K562 (cell line): ENCODE measurements at places on chromosomes 2 and 18. TPM values are rescaled to one million over a fixed set of nuclear protein-coding genes. Genes with fewer than 3 reads are reported as not detected.
A peak's percentile ranks its signal among the peaks of the same experiment; 100 is the strongest.

DNA sequence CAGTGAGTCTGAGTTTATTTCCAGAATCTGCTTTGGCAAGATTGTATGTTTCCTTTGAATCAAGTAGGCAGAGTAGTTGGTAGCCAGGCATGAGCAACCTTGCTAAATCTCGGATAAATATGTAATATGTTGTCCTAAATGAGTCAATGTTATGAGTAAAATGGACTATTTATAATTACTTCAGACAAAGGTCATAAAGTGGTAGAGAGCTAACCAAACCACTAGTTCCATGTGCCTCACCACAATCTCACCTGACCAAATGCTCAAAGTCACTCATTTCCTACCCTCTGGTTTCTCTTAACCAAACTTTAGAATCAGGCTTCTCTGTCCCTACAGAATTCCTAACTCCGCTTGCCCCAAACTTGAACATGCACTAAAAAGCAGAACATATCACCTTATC lies 261.2 kb upstream of the FSIP2 start:
- no peaks in the 10 kb centered on the region for H3K36me3 ChIP-seq
- H3K27ac ChIP-seq: no peak overlapping the region
- H3K27me3 ChIP-seq: no peaks in the 10 kb centered on the region

LHCGR gene
- not detected in 2 replicates for total RNA-seq

GRCh38 chr2:148725564-148725963 lies 81.0 kb downstream of the EPC2 start:
- H3K4me1 ChIP-seq: peaks cover 2% of the 10 kb centered on the region
- H3K36me3 ChIP-seq: no peaks in the 10 kb centered on the region; the same call in 2 of the 3 replicates
- no peak overlapping the region for H3K27ac ChIP-seq
- H3K4me3 ChIP-seq: no peak overlapping the region
- DNase-seq: no peak

DNA sequence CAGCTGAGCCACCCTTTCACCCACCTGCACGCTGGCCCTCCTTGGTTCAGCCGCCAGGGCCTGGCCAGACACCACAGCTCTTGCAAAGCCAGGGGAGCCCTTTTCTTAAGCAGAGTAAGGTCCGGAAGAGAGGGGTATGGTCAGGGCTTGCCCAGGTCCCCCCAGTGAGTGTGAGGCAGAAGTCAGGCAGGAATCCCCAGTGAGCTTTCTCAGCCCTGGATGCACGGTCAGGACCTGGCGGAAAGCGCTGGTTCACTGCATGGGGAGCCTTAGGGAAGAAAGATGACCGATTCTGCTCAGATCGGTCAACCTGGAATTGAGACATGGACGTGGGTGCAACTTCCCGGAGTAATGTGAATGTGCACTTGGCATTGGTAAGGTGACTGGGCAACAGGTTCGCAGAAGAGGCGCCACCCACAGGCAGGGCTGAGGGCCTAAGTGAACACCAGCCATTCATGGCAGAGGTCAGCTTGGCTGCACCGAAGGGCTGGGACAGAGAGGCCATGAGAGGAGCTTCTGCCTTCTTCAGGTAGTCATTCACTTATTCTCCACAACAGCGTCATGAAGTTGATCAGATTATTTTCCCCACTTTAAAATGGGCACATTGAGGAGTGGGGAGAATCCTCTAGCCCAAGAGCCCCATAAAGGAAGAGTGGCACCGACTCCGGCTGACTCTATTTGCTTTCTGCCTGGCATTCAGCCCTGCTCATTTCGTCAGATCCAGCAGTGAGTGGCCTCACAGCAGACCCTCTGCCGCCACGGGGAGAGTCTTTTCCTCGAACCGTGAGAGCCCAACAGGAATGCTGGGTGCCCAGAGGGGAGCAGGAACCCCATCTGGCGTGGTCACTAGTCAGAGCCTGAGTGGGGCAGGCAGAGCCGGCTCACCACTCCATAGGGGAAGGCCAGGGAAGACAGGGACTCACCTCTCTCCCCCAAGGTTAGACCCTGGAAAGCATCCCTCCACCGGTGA lies 35.8 kb downstream of the SCTR start:
- H3K36me3 ChIP-seq: no peaks in the 10 kb centered on the region
- H3K4me3 ChIP-seq: no peak overlapping the region
- no peaks in the 10 kb centered on the region; the same call in 1 of the 2 replicates for H3K4me1 ChIP-seq
- H3K27ac ChIP-seq: no peak overlapping the region
- H3K27me3 ChIP-seq: peaks cover 75% of the 10 kb centered on the region

- H3K27me3 ChIP-seq: no peaks in the 10 kb centered on the region
- H3K4me1 ChIP-seq: peaks cover 8% of the 10 kb centered on the region
- no peaks in the 10 kb centered on the region for H3K36me3 ChIP-seq
- DNase-seq: peak; percentile 45
- no peak overlapping the region for H3K4me3 ChIP-seq
Observed at GRCh38 chr18:12744103-12744502, 41.3 kb downstream of the PSMG2 start.

- H3K4me3 ChIP-seq: no peak overlapping the region
- H3K4me1 ChIP-seq: 0 out of 3 replicates have a peak, but pooled peaks cover 2% of the 10 kb centered on the region
- H3K27me3 ChIP-seq: no peaks in the 10 kb centered on the region
- no peak for DNase-seq
Observed at GRCh38 chr2:73838889-73839534, 10.3 kb downstream of the STAMBP start.

HOXD13 gene
- not detected in 2 replicates for total RNA-seq

DNA sequence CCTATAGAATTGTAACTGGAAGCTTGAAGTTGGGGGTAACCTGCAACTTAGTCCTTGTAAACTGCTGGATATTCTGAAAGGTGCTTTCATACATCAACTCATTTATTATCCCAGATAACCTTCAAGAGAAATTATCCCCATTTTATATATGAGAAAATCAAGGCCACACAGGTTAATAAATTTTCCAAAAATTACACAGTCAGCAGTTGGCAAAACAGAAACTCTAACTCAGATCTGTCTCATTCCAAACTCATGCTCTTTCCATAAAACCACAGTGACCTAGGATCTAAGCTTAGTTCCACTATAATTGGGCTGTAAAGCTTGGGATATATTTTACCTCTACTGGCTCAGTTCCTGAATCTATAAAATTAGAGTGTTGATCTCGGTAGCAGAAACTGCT lies 167.6 kb upstream of the DDX18 start:
- H3K27ac ChIP-seq: no peak overlapping the region
- no peak for DNase-seq
- H3K27me3 ChIP-seq: no peaks in the 10 kb centered on the region
- no peak overlapping the region for H3K4me3 ChIP-seq

GRCh38 chr2:42091671-42092070 lies 43.9 kb downstream of the PKDCC start:
- peaks cover 3% of the 10 kb centered on the region; the same call in 1 of the 2 replicates for H3K4me1 ChIP-seq
- no peak overlapping the region for H3K27ac ChIP-seq
- peaks cover 3% of the 10 kb centered on the region; the same call in 1 of the 3 replicates for H3K27me3 ChIP-seq
- H3K4me3 ChIP-seq: no peak overlapping the region
- no peak for DNase-seq

- DNase-seq: no peak
- no peaks in the 10 kb centered on the region for H3K4me1 ChIP-seq
- H3K27ac ChIP-seq: no peak overlapping the region
- H3K27me3 ChIP-seq: peaks cover 2% of the 10 kb centered on the region; the same call in 1 of the 3 replicates
- no peaks in the 10 kb centered on the region; the same call in 2 of the 3 replicates for H3K36me3 ChIP-seq
- H3K4me3 ChIP-seq: no peak overlapping the region
Observed at GRCh38 chr2:9343524-9343923, 79.8 kb downstream of the ITGB1BP1 start.

GRCh38 chr2:241191081-241191480 lies 2.6 kb downstream of the ANO7 start:
- DNase-seq: no peak
- H3K27ac ChIP-seq: no peak overlapping the region
- peaks cover 33% of the 10 kb centered on the region for H3K4me1 ChIP-seq
- no peak overlapping the region for H3K4me3 ChIP-seq

- DNase-seq: no peak
- H3K27ac ChIP-seq: no peak overlapping the region
- no peak overlapping the region for H3K4me3 ChIP-seq
- no peaks in the 10 kb centered on the region for H3K27me3 ChIP-seq
- H3K4me1 ChIP-seq: peaks cover 46% of the 10 kb centered on the region
- no peaks in the 10 kb centered on the region for H3K36me3 ChIP-seq
Observed at GRCh38 chr18:11950824-11951223, 30.5 kb upstream of the IMPA2 start.

ZDBF2 gene
- 0.04 TPM in 2 replicates for total RNA-seq

CNTNAP5 gene
- not detected in 2 replicates for total RNA-seq
